ENCODE measurements at places on chromosomes 7 and 10.

DNA sequence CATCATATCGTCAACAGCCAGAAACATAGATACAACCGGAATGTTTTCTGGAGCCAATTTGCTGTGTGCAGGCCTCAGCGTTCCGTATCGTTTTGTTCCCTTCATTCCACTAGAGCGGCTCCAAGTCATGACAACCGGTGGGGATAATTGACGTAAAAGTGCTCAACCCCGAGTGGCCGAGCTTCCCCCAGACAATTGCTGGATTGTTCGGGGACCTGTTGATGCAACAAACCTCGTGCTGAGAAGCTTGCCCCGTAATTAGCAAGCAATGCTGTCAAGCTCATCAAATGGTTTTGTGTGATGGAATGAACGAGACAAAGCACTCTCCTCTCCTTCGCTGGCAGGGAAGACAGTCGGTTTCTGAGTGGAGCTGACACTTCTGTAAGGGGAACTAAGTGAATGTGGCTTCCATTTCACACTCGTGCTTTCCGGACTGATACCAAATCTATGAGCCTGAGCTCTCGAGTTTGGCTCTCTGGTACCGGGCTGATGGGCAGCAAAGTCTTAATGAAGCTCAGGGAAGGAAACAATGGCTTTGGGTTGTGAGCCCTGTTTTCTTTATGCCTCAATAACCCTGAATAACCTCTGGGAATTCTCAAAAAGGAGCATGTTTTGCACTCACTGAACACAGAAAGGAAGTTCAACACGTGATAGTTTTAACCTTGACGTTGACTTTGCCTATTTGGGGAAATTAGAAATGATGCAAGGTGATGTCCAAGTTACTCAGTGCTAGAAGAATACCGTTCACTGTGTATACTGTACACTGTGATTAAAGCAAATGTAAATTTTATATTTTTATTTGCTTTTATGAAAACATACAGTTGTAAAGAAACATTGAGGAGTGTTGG, 220.5 kb downstream of the BAMBI start:
- no peak for DNase-seq

- peak; percentile 47 for DNase-seq
Observed at GRCh38 chr7:37916673-37917660, at the start of gene SFRP4. Gene SFRP4 (minus strand): TSS chr7:37916817. CDS start chr7:37916537, 280 bp downstream.

DNA sequence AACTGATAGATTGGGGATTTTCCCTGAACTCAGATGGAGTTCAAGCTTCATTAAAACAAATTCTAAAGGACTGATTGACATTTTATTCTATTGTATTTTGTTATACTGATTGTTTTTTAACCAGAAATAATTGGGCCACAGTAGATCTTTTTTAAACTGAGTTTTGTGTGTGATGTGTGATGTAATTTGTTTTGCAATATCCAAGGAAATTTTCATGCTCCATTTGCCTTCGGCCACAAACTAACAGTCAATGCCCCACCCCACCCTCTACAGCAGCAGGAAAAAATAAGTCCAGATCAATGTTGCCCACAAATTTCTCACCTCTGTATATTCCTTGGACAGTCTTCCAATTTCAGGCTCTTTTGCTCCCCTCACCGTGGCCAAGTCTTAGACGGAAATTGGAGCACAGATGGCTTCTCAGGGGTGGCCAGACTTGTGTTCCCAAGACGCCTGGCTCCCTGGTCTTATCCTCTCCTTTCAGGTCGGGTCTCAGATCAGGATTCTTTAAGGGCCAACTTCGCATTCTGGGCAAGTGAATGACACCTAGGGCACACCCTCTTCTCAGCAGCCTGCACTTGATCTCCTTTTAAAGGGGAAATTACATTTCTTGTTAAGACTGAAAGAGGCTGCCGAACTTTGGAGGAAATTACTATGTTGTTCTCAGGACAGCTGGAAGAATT, at the start of gene SVOPL:
Gene SVOPL (minus strand): TSS at position 506 of the 680 bp plus-strand sequence. CDS start 22,317 bp downstream, outside the sequence.
- no peak for DNase-seq

- DNase-seq, result no peak
Observed at GRCh38 chr7:95674101-95674500, 77.8 kb upstream of the PDK4 start.

DNA sequence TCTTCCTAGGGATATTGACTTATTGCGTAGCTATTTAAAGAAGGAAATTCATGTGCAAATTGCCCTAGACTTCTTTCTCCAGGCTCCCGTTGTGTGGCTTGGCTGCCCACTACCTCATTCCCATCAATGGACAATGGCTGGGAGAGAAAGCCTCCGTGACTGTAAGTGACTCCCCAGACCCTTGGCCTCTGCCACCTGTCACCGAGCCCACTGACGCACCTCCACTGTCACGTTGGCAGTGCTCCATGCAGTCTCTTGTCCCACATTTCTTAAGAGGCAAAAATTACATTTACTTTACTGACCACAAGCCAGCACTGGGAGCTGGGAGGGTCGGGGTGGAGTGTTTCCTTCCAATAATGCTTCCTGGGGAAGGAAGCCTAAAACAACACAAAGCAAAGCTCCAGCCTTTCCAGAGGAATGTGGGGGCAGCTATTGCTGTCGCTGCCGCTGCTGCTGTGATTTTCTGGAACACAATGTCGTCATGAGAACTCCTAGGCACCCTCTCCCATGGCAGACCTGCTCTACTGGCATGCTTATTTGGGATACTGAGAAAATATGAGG, 89.7 kb upstream of the STEAP1B start:
- no peak for DNase-seq

DNA sequence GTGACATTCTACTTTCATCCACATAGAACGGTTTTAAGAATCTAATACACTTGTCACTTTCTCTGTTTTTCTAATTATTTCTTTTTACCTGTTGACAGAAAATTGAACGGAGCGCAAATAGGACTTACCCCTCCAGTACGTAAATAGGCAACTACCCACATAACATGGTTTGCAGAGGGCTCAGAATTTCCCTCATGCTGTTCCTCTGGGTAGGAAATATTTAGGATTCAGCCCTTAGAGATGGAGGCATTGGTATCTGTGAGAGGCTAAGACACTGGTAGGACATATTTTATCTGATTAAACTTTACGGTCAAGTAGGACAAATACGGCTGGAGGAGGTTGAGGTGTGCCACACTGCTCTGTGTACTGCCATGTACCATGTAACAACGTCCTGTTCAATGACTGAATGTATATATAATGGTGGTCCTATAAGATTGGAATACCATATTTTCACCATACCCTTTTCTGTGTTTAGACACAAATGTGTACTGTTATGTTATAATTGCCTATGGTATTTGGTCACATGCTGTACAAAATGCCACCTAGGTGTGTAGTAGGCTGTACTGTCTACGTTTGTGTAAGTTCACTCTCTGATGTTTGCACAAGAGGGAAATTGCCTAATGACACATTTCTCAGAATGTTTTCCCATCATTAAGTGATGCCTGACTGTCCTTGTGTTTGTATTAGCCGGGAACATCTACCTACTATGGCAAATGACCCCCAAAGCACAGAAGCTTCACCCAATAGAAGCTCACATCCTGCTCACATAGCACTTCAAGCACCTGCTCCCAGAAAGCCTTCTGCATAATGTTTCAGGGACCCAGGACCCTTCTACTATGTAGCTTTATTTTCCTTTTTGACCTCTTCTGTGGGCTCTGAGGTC, 429.4 kb upstream of the AKR1E2 start:
- no peak for DNase-seq

GRCh38 chr7:32921896-32922295, 30.3 kb upstream of the KBTBD2 start:
- no peak for DNase-seq

GRCh38 chr7:90692396-90692795, 96.3 kb downstream of the CDK14 start:
- no peak for DNase-seq

DNA sequence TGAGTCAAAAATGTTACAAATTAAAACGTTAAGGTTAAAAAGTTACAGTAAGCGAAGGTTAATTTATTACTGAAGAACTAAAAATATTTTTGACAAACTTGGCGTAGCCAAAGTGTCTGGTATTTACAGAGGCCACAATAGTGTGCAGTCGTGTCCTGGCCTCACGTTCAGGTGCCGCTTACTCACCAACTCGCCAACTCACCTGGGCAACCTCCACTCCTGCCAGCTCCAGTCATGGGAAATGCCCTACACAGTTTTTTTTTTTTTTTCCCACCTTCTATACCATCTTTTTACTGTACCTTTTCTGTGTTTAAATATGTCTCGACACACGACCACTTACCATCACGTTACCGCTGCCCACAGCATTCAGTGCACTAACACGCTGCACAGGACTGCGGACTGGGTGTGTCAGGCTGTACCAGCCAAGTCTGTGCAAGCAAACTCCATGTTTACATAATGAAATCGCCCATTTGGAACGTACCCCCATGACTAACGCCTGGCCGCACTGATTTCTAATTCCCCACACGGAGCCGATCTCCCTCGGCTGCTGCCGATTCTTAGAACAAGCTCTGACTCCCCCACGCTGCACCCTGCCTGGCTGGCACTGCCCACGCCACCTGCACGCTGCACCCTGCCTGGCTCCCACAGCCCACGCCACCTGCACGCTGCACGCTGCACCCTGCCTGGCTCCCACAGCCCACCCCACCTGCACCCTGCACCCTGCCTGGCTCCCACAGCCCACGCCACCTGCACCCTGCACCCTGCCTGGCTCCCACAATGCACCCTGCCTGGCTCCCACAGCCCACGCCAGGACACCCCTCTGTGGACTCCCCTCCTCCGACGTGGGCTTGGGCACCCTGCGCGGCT, 203.1 kb downstream of the ZMYND11 start:
- no peak for DNase-seq

- no peak for DNase-seq
Observed at GRCh38 chr7:152925412-152926147, 166.0 kb downstream of the ACTR3B start.

DNA sequence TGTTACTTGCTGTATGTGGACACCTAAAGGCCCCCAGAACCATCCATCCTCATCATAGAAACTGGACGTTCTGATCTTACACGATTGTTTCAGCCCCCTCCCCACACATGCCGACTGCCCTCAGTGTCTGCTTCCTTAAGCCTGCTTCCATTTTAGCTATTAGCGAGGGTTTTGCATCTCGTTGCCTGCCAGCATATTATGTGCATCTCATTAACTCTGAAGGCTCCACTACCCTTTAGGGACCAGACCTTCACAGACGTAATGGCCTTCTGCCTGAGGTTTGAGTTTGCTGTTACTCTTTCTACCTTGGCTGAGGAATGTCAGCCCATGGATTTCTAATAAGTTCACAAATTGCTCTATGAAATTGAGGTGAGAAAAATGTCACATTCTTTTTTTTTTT, 53.9 kb upstream of the LRGUK start:
- no peak for DNase-seq

GRCh38 chr10:126250045-126250444, 138.2 kb downstream of the ADAM12 start:
- DNase-seq, result no peak

- DNase-seq, result no peak
Observed at GRCh38 chr7:149846021-149846420, 7.8 kb downstream of the ZNF862 start.

DNA sequence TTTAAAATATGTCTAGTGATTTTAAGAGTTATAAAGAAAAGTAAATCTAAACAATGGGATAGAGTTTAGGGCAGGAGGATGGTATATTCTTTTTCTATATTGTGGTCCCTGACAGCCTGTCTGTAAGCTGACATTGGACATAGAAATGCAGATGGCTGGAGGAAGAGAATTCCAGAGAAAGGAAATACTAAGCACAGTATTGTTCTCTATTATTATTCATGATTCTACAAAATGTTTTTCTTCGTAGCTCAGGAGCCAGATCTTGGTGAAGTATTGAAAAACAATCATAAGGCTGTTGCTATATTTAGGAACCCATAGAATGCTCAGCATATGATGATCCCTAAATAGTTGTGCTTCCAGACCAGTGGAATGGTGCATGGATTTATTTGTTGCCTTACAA, 117.0 kb upstream of the FAM3C start:
- no peak for DNase-seq

DNA sequence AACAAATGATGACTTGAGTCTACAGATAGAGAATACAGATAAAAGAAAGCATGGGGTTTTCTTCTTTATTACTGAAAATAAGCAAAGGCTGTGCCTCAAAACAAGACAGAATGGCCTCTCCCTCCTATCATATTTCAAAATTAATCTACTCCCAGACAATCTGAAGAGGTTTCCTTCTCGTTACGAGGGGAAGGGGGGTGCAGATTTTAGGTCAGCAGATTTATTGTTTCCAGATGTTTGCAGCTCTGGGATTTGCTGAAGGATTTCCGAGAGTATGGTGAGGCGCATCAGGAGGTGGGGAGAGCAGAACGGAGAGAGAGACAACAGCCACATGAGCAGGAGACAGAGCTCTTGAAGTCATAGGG, 89.8 kb downstream of the KIAA1549 start:
- peak; percentile 62 for DNase-seq

GRCh38 chr7:131896165-131896863, 339.9 kb upstream of the PODXL start:
- DNase-seq, result no peak

DNA sequence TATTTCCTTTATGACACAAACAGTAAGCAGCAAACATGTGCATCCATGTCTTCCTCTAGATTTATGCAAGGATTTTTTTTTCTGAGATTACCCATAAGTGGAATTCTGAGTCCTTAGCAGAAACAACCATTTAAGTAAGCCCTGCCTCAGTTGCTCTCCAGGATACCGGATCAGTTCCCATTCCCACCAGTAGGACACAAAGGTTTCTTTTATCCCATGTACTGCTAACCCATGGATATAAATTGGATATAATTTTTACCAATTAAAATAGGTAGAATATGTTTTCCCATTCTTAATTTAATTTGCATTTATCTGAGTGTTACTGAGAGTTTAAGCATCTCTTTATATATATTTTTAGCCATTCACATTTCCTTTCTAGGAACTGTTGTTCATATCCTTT, 280.9 kb downstream of the FGFR2 start:
- DNase-seq, result no peak

- DNase-seq, result no peak
Observed at GRCh38 chr10:86299562-86299961, 67.0 kb downstream of the GRID1 start.

DNA sequence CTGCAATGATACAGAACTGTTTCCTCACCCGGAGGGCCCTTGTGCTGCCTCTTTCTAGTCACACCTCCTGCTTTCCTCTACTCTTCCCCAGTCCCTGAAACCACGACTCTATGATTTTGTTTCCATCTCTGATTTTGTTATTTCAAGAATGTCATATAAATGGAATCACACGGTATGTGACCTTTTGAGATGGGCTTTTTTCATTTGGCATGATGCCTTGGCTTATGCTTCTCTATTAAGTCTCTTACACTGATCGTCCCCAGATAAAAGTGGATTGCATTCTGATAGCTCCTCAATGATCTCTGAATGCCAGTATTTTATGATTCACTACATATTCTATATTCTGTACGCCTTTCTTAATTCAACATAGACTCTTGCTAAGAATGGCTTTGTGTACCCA, 78.2 kb downstream of the GALNT11 start:
- no peak for DNase-seq

- DNase-seq, result no peak
Observed at GRCh38 chr7:4687956-4688355, 5.9 kb downstream of the FOXK1 start.

DNA sequence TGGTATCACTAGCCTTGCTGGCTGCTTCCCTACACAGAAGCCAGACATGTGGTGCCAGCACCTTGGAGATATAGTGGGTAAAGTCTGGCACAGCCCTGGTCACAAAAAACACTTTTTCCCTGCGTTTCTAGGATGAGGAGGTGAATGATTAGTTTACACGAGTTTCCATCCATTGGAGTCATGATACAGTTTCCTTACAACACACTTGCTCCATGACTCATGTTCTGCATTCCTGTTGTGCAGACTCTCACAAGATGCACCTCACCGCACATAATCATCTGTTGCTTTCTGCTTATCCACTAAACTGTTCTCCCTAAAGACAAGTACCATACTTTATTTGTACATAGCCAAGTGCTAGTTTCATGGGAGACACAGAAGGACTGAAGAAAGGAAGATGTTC, 747.1 kb upstream of the GALNT17 start:
- no peak for DNase-seq

All from GM04504 (cell line).